ENCODE measurements at places on chromosomes 1 and 21.

DNA sequence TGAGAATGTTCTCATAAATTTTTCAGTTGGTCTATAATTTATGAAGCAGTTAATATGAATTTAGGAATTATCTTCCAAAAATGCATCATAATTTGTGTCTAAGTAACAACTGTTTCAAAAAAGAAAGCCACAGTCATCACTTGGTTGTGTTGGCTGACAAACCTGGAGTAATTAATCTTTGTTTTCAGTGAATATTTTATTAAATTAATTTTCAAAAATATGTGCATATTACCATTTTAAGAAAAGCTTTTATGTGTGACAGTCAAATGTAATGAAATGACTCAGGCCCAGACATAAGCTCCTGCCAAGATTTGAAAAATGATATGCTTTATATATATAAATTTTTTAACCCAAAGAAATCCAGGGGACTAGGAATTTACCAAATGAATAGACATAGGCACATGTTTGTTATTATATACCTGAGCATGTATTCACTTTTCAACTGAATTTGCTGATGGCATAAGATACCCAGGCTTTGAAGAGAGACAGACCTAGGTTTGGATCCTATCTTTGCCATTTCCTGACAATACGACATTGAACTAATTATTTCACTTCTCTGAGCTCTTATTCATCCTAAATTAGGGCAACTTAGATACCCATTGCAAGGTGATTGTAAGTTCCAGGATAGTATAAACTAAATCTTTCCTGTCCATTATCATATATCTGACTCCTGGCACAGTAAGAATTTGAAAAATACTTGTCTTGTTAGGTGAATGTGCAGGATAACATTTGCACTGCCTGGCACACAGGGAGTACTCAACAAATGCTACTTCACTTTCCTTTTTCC, 729.5 kb upstream of the ADGRL2 start:
- DNase-seq, result no peak

- DNase-seq, result no peak
These were observed 7.7 kb downstream of the UBR4 start for GRCh38 chr1:19202396-19202795.

DNA sequence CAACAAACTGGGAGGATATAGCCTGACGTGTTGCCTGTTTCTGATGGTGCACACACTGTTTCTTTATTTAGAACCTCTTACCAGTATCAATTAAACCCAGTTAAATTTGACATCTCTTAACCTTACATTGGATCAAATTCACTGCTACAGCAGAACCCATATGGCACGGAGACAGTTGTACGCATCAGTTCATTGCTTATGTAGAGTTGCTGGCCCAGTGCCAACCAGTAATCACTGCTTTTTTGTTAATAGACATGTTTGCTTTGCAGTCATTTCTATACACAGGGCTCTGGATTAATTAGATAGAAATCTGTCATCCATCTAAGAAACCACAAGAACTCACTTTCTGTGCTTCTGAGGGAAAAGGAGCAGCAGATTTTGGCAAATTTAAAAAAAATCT, 154.0 kb downstream of the RWDD3 start:
- DNase-seq, result no peak

GRCh38 chr21:38667291-38667870, 138.3 kb upstream of the ETS2 start:
- no peak for DNase-seq

GRCh38 chr1:156194300-156194652, 372 bp downstream of the SLC25A44 start:
- no peak for DNase-seq

DNA sequence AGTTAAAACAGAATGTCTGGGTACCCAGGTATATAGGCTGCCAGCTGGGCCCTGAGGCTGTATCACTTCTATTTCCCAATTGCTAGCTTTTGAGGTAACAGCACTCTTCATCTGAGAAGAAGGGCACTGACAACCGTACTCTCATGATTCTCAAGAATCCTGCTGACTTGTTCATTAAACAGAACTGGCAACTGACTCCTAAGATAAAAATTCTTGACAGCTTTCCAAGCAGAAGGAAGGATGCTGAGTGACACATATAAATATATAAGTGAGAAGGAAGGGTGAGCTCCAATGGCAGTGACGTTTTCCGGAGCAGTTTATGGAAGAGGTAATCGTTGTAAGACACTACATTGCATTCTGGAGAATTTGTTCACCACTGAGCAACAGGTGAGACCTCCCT, 48.1 kb upstream of the NRIP1 start:
- no peak for DNase-seq

DNA sequence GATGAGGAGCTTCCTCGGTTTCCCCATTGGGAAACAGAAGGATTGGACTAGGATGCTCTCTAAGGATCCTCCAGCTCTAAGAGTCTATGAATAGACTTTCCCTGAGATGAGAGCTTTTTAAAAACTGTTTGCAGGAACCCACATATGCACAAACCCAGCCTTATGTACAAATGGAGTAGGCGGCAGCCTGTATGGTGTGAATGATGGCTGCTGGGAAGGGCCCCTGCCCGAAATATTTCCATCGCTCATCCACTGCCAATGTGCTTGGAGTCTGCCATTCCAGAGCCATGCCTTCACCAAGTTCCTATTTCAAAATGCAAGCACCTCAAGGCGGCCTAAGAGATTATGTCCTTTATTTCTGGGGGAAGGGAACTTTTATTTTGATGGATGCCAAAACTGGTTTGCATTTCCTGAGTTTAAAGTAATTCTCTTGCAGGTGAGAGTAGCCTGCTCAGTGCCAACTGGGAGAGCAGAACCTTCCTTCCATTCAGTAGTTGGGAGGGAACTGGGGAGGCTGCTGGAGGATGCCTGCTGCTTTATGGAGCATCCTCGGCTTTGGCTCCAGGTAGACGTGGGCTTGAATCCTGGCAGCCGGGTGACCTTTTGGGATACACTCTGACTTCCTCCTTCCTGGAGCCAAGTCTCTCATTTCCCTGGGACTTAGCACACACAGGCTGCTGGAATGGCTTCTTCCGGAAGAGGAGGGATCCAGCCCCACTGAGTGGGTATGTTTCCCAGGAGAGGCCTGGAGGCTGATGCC, 165.9 kb downstream of the ACTL8 start:
- no peak for DNase-seq

GRCh38 chr1:97334454-97334853, 586.4 kb downstream of the DPYD start:
- DNase-seq, result no peak

DNA sequence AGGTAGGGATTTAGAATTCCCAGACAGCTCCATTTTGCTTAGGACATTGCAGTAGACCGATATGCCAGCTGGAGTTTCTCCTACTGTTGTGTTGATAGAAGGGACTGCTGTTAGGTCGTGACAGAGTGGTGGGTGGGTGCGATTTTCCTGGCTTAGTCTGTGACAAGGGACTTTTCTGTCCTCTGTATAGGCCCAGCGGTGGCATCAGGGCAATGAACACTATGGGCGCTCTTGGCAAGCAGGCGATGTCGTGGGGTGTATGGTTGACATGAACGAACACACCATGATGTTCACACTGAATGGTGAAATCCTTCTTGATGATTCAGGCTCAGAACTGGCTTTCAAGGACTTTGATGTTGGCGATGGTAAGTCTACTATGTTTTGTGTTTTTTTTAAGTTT, 321.8 kb downstream of the ZP4 start:
- DNase-seq, result no peak

DNA sequence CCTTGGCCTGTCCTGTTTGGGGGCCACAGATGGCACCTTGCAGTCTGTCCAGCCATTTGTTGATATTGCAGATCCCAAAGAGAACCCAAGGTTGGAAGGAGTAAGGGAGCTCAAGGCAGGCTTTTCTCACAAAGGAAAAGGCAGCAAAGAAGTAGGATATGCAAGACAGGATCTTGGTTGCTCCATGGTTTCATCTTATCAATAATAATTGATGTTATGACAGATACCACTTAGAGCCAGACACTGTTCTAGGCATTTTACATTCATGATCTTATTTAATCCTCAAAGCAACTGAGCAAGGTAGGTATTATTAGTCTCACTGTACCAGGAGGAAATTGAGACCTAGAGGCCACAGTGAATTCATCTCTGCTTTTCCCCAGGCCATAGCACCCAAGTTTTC, 28.8 kb downstream of the BATF3 start:
- no peak for DNase-seq

GRCh38 chr1:160811147-160811546, 15.2 kb downstream of the LY9 start:
- DNase-seq, result no peak

DNA sequence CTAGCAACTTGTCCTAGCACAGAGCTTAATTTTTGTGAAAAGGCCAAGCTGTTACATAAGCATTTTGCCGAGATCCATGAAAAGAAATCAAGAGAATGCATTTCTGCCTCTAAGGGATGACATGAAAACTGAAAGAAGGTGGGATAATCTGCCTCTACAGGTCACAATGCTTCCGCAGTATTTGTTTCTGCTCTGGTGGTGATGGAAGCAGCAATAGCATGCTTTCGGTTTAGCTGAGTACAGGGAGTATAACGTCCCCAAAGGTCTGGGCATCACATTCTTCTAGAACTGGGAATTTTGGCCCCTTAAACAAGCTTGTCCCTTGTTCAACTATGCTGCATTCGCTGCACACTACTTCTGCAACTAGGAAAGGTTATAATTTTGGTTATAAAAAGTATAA, 14.4 kb upstream of the MAGI3 start:
- DNase-seq, result no peak

DNA sequence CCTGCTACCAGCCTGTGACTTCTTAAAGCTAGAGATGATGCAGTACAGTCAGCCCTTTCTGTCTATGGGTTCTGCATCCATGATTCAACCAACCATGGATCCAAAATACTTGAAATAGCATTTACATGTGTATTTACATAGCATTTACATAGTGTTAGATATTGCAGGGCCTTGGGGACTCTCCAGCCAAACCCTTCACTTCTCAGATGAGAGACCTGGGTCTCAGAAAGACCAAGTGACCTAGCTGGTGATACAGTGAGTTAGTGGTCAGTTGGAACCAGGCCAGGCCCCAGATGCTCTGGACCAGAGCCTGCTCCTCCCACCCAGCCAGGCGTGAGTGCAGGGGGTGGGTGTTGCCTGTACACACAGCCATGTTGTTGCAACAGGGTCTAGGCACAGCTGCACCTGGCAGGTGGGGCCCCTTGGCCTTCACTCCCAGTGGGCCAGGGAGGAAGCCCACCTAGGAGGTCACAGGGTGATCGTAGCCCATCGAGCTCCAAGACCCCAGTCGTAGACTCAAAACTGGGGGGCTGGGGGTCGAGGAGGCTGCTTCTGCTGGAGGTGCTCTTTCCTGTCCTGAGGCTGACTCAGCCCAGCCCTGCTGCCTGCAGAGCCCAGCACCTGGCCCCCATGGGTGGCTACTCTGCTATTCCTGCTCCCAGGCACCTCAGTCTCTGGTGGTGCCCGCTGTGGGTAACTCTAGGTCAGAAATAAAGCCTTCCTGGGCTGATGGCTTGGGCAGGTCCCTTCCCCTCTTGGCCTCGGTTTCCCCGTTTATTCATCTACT, 7.7 kb downstream of the TMEM61 start:
- no peak for DNase-seq

DNA sequence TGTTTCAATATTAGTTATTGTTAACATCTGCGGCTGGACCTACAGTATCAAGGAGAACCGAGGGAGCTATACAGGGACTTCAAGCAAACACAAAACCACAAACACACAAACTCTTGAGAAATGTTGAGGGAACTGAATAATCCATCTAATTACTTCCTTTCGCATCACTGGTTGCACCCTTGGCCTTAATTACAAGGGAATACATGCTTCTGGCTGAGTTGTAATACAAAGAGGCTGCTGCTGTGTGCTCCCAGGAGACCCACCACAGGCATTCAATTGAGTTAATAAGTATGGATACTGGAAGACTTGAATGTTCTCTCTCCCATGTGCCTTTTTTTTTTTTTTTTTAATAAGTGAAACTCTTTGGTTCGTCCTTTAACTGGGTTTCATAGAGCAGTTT, 16.8 kb upstream of the SMYD2 start:
- no peak for DNase-seq

GRCh38 chr1:90838720-90839119, 121.6 kb upstream of the BARHL2 start:
- DNase-seq, result no peak

GRCh38 chr21:37915941-37916309, 332 bp downstream of the KCNJ6 start:
- no peak for DNase-seq

GRCh38 chr21:32281531-32281930, 2.7 kb upstream of the MIS18A start:
- no peak for DNase-seq

- DNase-seq, result no peak
These were observed 20.8 kb upstream of the RGS2 start for GRCh38 chr1:192787914-192788585.

- DNase-seq, result no peak
These were observed 87.8 kb upstream of the CD34 start for GRCh38 chr1:207998691-207999090.

GRCh38 chr1:235820061-235820460, 46.6 kb downstream of the LYST start:
- no peak for DNase-seq

GRCh38 chr1:69284508-69284907, 283.2 kb upstream of the LRRC7 start:
- DNase-seq, result no peak

GRCh38 chr1:165857046-165857801, 29.8 kb downstream of the UCK2 start:
- no peak for DNase-seq

- DNase-seq, result no peak
These were observed 21.1 kb downstream of the CRYAA start for GRCh38 chr21:43189936-43190335.
